ENCODE measurements at places on chromosomes 1 and 21. TPM values are rescaled to one million over a fixed set of nuclear protein-coding genes. Genes with fewer than 3 reads are reported as not detected.

GRCh38 chr1:61120998-61121397 lies 38.6 kb downstream of the NFIA start:
- no peak for DNase-seq

DNA sequence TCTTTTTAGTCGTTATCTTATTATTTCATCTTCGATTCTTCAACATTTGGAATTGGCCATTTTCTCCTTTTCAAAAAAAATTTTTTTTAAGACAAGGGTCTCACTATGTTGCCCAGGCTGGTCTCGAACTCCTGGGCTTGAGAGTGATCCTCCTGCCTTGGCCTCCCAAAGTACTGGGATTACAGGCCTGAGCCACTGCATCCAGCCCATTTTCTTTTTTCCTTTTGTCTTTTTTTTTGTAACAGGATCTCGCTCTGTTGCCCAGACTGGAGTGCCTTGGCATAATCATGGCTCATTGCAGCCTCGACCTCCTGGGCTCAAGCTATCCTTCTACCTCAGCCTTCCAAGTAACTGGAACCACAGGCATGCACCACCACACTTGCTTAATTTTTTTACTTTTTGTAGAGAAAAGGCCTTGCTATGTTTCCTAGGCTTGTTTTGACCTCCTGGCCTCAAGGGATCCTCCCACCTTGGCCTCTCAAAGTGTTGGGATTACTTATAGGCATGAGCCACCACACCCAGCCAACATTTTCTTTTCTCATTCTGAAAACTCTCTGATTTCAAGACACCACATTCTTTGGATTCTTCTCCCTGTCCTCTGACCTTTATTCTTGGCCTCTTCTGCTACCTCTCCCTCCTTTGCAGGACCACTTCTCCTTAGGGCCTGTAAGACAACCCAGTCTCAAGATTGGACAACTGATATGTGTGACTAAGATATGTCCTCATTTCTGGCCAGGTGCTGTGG lies 6.0 kb upstream of the MAP1LC3C start:
- no peak for DNase-seq

DNA sequence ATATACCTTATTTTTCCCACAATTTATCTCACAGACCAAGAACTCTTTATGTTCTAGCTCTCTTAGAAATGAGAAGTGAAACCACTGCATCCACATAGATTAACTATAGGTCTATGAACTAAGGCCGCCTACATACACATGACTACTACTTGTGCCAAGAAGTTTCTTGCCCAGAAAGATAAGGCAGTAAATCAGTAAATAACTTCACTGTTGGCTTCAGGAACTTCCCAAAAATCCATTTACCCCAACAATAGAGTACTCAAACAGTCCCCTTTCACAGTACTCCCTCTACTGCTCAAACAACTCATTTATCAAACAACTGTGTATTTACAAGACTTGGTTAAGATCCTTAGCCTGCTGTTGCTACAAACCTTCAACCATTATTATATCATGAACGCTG lies 96.5 kb downstream of the NME7 start:
- DNase-seq: no peak

DNA sequence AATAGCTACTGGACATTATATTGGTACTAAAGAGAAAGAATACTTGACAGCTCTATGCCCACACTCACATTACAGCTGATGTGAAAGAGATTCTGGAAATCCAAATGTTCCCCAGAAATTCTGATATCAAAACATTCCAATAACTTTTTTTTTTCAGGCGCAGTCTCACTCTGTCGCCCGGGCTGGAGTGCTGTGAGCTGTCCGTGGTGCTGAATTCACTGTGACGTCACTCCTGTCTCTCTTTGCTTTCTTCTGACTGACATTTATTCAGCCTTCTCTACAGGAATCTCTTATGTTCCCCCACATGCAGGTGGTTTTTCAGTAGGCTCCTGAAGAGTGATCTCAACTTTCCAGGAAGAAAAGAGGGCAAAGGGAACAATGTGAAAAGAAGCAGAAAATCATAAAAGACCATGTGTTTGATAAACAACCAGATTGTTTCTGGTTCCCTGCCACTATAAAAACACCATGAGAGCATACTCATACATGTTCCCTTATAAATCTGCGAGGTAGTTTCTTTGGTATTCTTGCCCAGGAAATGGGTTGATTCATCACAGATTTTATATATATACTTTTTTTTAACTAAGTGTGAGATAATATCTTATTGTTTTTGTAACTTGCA lies 6.2 kb downstream of the S100A7A start:
- no peak for DNase-seq

DNA sequence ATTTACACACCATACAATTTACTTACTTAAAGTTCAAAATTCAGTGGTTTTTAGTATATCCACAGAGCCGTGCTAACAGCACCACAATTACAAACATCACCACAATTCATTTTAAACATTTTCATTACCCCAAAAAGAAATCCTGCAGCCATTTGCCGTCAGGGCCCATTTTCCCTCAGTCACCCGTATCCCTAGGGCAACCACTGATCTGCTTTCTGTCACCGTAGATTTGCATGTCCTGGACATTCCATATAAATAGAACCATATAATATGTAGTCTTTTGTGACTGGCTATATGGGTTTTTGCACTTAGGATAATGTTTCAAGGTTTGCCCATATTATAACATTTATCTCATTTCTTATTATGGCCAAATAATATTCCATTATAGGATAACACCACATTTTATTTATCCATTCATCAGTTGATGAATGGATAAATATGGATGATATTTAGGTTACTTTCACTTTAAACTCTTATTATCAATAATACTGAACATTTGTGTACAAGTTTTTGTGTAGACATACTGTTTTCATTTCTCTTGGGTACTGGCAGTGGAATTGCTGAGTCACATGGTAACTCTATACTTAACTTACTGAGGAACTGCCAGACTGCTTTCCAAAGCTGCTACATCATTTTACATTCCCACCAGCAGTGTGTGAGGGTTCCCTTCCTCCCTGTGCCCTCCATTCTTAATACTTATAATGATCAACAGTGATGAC lies 68.9 kb downstream of the ST3GAL3 start:
- no peak for DNase-seq

Gene KLHL20
- total RNA-seq: 23.6 TPM

DNA sequence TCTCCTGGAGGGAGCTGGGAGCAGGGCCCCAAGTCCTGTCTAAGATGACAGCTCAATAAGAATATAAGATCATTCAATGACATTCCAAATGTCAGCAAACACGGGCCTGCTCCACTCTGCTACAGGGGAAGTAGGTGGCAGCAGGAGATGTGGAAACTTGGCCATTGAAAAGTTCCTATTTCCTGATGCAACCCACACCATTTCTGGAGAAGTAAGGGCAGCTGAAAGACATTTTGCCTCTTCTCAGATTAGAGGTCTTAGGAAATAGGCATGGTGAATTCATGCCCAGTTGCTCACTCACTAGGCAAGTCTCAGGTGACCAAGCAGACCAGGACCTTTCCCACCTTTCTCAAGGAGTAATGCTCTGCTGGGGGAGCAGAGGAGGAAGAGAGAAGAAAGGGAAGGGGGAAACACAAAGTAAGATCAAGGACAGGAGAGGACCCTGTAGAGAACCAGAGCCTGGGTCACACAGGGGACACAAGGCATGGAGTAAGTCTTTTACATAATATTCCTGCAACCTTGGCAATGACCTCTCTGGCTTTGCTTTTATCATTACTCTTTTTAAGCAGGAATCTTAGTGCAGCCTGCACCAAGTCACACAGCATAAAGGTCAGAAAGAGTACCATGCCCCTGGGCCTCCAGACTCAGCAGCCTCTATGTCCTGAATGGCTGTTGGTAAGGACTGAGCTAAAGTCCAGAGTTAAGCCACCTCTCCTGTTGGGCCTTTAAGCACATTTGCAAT lies 68.9 kb downstream of the DMAP1 start:
- no peak for DNase-seq

- DNase-seq: no peak
Observed at GRCh38 chr1:76138217-76138616, 63.7 kb downstream of the ST6GALNAC3 start.

DNA sequence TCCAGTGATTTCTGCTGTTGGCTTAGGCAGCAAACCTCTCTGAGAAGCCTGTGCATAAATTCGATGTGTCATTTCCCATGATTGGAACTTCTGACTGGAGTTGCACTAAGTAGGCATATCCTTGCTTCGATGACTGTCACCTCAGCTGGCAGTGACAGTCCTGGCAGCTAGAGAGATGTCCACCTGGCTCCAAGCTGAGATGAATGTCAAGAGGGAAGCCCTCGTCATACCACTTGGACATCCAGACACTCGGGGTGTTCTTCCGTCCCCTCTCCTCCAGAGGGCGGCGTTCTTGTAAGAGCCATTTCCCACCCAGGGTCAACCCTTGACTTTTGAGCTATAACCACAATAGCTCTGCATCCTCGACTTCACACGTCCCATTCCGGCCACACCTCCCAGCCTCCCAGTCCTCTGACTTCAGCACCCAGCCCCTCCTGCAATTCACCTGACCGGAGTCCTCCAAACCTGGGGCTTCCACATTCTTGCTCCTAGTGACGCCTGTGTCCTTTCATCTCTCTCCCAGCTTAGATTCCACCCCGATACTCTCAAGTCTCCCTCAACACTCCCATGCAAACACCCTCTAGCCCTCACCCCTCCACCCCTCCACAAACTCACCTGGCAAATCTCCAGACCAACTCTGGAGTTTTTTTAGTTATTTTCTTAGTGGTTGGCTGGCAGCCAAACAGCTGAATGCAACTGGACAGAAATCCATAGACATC lies 17.3 kb downstream of the CA6 start:
- no peak for DNase-seq

DNA sequence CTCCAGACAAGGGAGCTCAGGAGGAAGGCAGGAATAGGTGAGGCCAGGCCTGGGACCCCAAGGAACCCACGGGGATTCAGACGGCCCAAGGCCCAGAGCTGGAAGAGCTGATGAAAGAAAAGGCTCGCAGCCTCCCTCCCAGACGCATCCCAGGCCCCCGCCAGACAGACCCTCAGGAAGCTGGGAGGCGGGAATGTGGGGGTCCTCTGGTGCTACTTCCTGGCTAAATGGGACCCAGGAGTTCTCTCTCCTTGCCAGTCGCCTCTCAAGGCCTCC lies 430 bp downstream of the FBXO2 start:
- DNase-seq: no peak

Gene F13B
- 0.48 TPM for total RNA-seq
